Esophagus squamous epithelium (tissue), 5 donors: ENCODE measurements at places on chromosomes 7 and 10.

DNA sequence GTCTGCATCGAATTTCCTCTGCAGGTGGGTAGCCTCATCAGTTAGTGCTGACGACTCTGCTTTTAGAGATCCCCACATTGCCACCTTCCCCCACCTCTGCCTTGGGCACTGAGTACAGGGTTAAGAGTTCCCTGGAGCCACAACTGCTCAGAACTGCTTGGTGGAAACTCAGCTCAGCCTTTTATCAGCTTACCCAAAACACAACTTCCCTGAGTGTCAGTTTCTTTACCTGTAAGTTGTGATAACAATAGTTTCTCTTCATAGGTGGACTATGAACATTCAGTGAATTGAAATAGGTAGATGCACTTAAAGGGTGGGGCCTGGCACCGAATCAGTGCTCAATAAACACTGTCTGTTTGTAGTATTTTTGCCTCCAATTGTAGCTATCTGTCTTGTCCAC is 11.3 kb downstream of the ASB13 start:
- DNase-seq, result no peak

DNA sequence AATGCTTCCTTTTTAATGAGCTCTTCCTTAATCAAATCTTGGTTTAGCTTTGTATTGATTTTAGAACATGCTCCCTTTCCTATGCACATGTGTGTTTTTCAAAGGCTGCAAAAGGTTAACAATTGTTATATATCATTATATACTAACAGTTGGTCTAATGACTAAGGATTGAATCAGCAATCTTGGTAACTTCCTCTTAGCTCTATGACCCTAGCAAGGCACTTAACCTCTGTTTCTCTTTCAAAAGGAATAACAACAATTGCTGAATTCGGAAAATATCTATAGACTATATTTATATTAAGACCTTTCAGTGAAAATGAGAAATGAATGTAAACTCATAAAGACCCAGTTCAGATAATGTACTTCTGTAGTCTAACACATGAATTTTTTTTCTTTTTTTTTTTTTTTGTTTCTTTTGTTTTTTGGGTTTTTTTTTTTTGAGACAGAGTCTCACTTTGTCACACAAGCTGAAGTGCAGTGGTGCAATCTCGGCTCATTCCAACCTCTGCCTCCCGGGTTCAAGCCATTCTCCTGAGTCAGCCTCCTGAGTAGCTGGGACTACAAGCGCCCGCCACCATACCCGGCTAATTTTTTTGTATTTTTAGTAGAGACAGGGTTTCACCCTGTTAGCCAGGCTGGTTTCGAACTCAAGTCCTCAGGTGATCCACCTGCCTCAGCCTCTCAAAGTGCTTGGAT is 48.8 kb downstream of the HOXA1 start:
- DNase-seq, result no peak

GRCh38 chr7:1898628-1899185 is 228.6 kb downstream of the ELFN1 start:
- no peak for DNase-seq

- no peak for DNase-seq
Measured at GRCh38 chr10:104630731-104631130, 10.4 kb upstream of the SORCS3 start.

DNA sequence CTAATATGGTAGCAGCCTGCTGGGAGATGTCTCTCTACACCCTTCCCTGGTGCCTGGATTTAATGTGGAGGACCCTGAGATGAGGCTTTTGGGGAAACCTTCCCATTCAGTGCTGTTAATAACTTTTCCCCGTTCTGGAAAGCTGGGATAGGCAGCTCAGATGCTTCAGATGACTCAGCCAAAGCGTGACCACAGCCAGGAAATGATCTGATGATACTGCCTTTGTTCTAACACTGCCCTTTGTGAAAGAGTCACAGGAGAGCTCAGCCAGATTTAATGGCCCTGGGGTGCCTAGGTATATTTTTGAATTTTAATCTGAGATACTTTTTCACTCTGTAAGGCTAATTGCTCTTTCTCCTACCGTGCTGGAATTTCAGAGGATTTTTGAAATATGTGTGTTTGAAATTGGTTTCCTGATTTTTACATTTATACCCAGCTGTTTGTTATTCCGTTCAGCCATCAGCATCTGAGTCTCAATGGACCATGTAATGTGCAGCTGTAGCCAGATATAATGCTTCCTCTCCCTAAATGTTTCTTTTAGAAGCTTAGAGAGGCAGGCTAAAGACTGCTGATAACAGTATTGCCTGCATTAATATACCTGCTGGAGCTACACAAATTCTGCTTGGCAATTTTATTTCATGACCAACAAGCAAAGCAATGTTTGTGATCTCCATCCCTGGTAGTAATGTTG is 17.8 kb downstream of the CELF2 start:
- DNase-seq, result no peak

GRCh38 chr7:43628431-43628830 is 45.5 kb downstream of the STK17A start:
- DNase-seq, result no peak

- DNase-seq, result no peak
Measured at GRCh38 chr7:112071856-112072255, 134.3 kb downstream of the DOCK4 start.

DNA sequence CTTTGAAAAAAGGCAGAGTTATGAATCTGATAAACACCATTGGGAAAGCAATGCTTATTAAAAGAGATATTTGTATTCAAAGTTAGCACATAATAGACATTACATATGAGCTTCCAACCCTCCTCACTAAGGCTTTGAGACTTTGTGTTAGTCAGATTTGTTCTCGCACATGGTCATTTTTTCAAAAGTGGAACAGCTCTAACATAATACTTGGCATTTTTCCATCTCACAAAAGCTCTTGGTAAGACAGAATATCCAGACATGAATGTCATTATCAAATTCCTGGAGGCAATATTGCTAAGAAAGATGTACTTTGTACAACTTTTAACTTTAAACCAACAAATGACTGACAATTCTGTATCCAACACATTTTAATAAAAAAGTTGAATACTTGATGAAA is 292.4 kb upstream of the SMIM30 start:
- no peak for DNase-seq

DNA sequence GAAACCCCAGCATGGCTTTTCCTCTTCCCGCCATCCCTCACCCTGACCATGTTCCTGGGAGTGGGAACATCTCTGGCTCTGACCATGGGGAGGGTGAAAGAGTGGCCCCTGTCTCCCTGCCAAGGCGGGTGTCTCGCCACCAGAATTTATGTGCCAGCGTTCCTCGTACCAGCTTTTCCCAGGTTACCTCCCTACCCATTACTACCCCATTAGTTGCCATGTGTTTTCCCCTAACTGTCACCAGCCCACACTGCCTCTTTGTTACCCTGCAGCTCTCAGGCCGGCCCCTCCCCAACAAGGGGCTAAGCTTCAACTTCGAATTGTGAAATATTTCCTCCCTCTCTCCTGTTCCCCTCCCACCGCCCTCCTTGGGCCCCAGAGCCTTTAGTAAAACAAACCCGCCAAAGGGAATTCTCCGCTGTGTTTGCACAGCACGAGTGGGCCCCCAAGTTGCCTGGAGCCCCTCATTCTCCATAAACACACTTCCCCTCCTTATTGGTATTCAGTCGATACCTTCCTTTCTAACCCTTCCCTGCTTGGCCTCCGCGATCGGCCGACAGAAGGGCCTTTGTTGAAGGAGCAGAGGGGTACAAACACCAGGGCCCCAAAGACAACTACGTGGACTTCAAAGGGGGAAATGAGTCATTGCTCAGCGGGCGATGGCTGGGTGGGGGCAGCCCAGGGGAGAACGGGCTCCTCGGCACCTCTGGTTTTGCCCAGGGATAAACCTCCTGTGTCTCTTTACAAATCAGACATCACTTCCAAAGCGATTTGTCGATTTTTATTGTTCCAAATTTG is 45.5 kb downstream of the SLIT1 start:
- no peak for DNase-seq

DNA sequence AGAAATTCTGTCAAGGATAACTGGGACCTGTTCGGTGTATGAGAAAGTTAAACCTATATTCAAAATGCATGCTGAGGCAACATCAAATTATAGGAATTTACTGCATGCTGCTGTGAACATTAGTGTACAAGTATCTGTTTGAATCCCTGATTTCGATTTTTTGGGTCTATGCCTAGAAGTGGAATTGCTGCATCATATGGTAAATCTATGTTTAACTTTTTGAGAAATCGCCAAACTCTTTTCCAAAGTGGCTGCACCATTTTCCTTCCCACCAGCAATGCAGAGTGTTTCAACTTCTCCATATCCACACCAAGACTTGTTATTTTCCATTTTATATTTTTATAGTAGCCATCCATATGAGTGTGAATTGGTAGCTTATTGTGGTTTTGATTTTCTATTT is 306.7 kb downstream of the GPR158 start:
- no peak for DNase-seq

DNA sequence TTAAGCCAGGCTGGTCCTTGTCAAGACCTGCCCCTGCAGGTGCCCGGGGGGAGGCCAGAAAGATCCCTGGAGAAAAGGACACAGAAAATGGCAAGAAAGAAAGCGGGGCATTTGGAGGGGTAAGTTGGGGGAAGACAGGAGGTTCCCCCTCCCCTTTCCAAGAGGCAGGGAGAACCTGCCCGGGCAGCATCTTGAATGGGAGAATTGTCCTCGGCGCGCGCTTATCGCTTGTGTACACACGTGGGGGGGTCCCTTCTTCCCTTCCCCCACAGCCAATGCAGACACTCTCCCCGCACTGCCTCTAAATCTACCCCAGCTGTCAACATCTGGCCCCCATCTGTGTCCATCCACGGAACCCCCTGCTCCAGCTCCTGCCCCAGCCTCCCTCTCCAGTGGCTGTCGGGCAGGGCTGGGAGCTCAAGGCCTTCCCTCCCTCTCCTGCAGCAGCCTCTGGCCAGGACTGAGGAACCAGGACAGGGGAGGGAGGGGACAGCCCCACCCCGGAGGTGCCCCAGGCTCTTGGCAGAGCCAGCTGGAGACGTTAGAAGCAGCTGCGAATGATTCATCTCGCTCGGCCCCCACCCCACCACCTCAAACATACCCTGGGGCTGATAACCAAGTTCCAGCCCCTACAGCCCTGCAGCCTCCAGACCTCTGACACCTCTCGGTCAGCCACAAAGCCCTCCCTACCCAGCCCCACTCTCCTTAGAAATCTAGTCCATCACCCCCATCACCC is 25.3 kb downstream of the EPHB4 start:
- no peak for DNase-seq
